Right cardiac atrium (tissue), 5 donors: ENCODE measurements at places on chromosomes 16 and 17.
A peak's percentile ranks its signal among the peaks of the same experiment; 100 is the strongest.

DNA sequence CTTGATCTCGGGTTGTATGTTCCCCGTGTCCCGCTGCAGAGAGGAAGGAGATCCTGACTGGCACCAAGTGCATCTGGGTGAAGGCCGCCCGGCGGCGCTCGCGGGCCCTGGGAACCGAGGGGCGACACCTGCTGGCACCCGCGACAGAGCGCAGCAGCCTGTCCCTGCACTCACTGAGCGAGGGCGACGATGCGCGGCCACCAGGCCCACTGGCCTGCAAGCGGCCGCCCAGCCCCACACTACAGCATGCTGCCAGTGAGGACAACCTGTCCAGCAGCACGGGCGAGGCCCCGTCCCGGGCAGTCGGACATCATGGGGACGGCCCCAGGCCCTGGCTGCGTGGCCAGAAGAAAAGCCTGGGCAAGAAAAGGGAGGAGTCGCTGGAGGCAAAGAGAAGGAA is 7.5 kb downstream of the BTBD17 start:
- DNase-seq: peak; percentile 76

DNA sequence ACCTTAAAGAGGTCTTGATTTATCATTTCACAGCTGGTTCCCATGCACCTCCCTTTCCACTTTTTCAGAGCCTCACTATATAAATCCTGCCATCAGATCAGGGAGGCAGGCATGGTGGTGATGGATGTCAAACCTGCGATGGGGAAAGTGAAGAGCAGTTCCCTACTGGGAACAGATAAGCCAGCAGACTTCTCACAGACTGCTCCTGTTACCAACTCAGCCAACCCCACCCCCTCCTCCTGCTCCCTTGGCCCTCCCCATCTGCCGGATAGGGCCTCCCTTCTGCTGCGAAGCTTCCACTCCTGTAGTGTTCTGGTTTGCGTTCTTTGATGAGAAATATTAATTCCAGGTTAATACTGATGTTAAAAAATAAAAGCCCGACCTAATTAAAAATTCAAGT is 232.1 kb downstream of the STX8 start:
- no peak for DNase-seq

- DNase-seq: no peak
Observed at GRCh38 chr16:60107871-60108270, 1373.8 kb upstream of the GOT2 start.

DNA sequence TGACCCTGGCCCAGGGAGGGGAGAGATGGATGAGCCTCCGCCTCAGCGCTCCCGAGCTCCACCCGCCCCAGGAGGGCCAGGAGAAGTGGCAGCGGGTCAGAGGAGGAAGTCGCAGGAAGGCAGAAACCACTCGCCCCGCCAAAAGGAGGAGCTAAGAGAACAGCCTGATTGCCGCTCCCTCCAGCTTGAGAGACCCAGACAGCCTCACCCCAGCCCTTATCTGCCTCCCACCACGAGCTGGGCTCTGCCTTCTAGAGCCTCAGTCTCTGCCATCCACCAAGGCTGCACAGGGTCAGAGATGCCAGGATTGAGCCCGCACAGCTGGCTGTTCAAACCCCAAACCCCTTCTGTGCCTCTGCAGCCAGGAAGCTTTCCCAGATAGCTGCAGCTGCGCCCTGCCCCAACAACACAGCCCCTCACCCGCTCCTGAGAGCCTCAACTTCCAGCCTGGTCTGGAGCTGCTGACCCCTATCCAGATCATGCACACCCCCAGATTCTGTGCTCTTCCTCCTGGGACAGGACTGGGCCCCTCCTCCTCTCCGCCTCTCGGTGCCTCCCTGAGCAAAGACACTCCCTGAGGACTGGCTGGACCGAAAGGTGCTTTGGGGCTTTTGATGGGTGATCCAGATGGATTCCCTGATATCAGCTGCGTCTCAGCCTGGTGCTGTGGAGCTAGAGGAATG is 1.0 kb upstream of the ATP2A3 start:
- peak; percentile 72 for DNase-seq

DNA sequence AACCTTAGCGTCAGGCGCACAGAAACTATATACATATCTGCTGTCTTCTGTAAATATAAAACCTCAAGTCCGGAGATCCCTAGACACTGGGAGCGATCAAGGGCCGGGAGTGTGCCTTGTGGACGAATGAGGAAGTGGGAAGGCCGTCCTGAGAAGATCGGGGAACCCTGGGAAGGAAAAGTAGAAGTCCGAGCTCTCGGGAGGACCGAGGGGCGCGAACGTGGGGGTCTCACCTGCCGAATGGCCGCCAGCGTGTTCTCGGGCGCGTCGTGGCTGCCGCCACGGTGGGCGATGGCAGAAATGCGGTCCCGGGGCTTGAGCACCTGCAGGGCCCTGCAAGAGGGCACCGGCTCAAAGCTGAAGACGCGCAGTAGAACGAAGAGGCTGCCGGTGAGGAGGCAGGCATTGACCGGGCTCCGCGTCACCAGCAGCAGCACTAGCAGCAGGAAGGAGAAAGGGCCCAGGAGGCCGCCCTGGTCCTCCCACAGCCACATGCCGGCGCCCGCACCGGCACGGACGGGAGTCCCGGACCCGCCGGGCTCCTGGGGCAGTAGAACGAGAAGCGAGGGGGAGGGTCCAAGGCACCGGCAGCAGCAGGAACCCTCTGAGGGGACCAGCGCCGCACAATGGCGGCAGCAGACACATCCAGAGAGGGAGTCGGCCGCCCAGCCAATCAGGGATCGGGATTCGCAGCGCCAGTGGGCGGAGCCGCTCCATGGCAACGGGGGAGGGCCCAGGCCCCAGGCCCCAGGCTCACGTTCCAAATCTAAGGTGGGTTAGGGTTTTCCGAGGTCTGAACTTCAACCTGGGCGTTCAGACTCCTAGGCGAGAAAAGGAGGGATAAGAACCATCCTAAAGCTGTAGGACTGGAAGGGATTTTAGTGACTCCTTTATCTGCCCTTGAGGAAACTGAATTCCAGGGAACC is at the start of gene GDE1:
Gene GDE1 (minus strand): TSS at position 628 of the 926 bp plus-strand sequence. CDS start 134 bp downstream, at position 494.
- peak; percentile 99 for DNase-seq

- no peak for DNase-seq
Observed at GRCh38 chr17:40303009-40303657, 5.8 kb upstream of the RARA start.

- no peak for DNase-seq
Observed at GRCh38 chr17:83151056-83151441, 71.6 kb downstream of the METRNL start.

GRCh38 chr16:20141956-20142355 is 68.3 kb upstream of the GPR139 start:
- no peak for DNase-seq

DNA sequence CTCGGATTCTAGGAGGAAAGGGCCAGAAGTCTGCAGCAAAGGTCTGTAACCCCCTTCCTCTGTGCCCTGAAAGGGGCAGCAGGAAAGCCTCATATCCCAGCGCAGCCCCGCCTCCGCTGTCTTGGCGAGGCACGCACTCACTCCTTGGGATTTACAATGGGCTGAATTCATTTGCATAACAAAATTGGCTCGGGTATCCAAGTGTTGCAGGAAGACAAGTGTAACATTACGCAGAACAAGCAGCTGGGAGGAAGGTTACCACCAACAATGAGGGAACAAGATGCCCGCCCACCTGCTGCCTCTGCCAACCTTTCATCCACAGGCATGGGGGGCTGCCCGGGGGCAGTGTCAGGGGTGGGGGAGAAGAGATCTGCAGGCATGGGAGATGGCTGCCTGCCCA is 130.4 kb downstream of the MRM1 start:
- DNase-seq: no peak

GRCh38 chr17:57459286-57459915 is 203.1 kb downstream of the MSI2 start:
- DNase-seq: no peak

DNA sequence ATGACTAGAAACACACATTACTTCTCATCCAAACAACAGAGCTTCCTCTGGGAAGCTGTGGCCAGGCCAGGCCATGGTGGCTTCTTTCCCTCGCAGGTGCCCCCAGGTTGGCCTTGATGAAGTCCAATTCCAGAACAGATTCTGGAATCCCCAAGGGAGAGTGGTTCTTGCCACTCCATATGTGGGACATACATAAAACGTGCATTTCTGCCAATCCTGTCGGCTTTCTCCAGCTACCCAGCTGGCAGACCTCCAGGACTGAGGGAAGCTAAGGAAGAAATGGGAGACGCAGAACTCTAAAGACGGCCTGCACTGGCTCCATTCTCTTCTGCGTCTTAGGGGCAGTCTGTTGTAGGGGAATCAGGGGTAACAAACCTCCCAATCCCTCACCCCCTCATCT is 219.2 kb upstream of the CDH5 start:
- DNase-seq: no peak

DNA sequence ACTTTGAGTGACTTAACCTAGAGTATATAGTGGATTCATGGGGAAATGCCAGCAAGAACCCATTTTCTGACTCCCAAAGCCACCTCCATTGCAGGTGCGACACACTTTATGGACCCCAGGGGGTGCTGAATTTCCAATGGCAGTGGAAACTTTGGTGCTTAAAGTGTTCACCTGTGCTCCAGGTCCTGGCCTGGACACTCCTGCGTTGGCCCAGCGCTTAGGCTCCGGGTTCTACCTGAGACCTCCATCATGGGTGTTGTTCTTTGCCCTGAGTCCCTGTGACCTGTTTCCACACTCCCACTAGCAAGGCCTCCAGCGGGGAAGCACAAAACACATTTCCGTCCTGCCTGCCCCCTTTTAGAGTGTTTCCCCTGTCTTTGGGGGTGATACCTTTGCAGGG is 3.0 kb downstream of the CCNF start:
- no peak for DNase-seq

GRCh38 chr16:68985268-68985667 is 120.2 kb upstream of the HAS3 start:
- DNase-seq: no peak

GRCh38 chr16:83899272-83899897 is 470 bp downstream of the MLYCD start:
- DNase-seq: peak; percentile 82

- no peak for DNase-seq
Observed at GRCh38 chr17:9802697-9803096, 11.3 kb upstream of the DHRS7C start.

GRCh38 chr16:54647725-54648221 is 282.9 kb upstream of the IRX5 start:
- DNase-seq: no peak

GRCh38 chr16:920051-920681 is 50.6 kb downstream of the LMF1 start:
- DNase-seq: peak; percentile 74

GRCh38 chr16:2465653-2466415 is 5.3 kb upstream of the NTN3 start:
- DNase-seq: peak; percentile 36

DNA sequence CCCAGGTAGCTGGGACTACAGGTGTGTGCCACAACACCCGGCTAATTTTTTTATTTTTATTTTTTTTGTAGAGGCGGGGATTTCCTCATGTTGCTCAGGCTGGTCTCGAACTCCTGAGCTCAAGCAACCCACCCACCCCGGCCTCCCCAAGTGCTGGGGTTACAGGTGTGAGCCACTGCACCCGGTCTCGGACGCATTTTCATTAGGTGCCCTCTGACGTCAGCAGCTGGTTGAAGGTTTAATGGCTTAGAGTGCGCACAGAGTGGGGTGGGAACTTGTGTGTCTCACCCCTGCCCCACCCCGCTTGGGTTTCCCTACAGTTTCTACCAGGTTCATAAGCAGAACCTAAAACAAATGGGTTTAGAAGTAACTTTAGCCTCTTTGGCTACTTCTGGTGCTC is 109.0 kb downstream of the N4BP1 start:
- no peak for DNase-seq

DNA sequence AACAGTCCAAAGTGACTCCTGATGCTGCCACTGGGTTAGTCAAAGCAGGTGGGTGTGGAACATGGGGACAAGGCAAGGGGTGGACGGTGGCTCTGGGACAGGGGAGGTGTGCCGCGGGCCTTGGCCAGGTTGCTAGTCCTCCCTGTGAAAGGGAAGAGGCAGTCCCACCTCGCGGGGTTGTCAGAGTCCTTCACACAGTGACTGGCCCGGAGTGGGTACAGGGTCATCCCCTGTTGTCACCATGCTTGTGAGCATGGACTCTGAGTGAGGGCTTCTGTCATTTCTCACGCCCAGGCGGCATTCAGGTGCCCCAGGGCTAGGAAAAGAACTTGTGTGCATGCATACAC is 3.1 kb upstream of the ZNF469 start:
- DNase-seq: peak; percentile 4

DNA sequence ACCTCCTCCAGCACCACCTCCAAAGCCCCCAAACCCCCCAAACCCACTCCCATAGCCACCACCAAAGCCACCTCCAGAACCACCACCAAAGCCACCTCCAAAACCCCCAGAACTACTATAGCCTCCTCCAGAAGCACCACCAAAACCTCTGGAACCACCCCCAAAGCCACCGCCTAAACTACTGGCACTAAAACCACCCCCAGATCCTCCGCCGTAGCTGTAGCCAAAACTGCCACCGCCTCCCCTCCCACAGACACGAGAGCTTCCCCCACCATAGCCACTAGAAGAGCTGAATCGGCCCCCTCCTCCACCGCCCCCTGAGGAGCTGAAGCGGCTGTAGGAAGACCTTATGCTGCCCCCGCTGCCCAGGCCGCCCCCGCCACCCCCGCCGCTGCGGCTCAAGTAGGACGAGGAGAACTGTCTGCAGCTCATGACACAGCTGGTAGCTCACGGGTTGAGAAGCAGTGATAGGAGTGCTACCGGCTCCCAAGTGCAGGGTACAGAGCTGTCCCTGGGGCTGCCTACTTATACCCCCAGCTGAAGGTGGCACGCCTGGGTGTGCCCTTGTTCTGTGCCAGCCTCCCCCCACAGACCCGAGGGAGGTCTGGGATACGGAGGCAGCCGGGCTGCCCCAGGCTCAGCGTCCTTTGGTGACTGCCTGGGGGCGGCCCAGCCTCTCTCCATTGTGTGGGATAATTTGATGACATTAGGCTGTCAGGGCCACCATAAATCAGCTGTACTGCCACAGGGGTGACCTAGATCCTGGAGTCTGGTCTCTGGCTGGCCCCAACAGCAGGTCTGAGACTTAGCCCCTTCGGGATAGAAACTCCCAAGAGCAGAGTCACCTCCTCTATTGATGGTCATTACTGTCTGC is at the start of gene KRT9:
Gene KRT9 (minus strand): TSS at position 499 of the 874 bp plus-strand sequence. CDS start 67 bp downstream, at position 432.
- DNase-seq: no peak

DNA sequence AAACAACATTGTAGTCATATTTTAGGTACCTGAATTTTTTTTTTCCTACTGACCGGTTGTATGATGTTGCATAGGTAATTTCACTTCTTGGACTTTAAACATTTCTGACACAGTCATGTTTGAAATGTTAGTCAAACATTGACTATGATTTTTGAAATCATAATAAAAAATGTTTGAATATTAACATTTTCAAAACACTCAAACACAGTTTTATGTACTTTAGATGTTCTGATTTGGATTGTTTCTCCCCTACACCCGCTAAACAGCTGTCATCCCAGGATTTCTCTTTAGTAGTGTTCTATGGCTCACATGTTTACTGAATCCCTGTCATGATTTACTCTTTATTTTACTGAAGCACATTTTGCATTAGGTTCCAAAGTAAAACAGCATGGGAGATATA is 102.9 kb upstream of the NPEPPS start:
- DNase-seq: no peak

DNA sequence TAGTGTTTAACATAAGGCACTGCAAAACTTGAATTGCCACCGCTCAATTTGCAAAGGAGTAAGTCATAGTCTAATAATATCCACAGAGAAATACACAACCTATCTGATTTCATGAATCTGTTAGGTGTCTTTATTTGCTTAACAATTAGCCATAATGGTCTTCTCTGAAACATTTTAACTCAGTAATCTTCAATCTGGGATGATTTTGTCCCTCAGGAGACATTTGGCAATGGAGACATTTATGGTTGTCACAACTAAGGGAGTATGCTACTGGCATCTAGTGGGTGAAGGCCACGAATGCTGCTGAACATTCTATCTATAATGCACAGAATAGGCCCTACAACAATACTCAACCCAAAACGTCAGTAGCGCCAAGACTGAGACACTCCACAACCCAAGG is 4.3 kb downstream of the UBE2G1 start:
- no peak for DNase-seq
